Anterior cingulate cortex (tissue), 58 donors: ENCODE measurements at places on chromosomes 7 and 10.

DNA sequence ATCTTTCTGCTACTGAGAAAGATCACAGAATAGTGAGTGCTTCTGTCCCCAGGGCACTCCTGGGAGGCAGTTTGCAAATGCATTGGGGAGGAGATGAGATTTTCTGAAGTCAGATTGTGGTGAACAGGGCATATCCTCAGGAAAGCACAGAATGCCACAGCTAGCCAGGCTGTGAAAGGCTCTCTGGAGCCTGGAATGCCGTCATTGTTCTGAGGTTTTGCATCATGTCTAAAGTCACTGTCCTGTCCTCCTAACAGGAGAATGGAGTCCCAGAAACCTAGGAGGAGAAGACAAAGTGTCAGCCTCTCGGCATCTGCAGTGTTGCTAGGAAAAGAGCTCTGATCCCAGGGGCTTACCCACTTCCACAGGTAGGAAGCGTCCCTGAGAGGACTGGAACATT lies 69.2 kb upstream of the IGFBP3 start:
- DNase-seq = no peak

- no peak for DNase-seq
Measured at GRCh38 chr7:27925573-27926201, 185.7 kb downstream of the TAX1BP1 start.

DNA sequence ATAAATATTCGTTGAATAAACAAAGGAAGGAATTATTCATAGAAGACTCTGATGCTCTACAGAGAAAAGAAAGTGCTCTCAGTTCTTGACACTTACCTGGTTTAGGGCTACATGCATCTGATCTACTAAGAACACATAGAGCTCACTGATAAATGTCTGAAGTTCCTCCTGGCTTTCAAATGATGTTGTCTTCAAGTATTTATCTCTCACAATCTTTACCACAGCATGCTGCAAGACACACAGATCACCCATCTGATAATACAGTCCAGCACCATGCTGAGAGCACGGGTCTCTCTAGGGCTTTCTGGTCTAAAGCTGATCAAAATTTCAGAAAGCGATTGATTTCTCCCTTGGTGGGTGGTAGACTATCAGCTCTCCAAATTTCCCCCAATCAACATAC lies 44.5 kb upstream of the MRPS16 start:
- no peak for DNase-seq

DNA sequence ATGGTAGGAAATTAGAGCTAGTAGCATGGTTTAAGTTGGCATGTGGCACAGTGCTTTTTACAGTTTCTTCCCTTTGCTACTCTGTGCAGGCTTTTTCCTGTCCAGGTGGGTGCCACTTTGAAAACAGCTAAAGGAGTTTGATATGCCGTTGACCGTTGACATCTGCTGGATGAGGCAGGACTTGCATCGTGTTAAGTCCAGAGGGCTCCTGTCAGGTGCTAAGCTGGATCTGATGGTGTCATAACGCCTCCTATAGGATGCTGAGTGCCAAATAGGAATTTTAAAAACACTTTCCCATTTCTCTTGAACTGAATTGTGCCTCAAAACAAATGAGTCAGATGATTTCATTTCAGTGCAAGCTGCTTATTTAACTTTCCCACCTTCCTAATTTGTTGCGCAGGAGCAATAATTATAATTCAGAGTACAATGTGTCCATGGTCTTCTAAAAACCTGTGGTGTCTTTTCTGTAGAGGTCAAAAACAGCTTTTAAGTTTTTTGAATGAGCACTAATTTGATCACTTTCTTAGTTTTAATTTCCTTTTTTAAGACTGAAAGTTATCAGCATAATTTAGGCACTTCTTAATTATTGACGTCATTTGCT lies 178.3 kb downstream of the CDCA7L start:
- DNase-seq = no peak

DNA sequence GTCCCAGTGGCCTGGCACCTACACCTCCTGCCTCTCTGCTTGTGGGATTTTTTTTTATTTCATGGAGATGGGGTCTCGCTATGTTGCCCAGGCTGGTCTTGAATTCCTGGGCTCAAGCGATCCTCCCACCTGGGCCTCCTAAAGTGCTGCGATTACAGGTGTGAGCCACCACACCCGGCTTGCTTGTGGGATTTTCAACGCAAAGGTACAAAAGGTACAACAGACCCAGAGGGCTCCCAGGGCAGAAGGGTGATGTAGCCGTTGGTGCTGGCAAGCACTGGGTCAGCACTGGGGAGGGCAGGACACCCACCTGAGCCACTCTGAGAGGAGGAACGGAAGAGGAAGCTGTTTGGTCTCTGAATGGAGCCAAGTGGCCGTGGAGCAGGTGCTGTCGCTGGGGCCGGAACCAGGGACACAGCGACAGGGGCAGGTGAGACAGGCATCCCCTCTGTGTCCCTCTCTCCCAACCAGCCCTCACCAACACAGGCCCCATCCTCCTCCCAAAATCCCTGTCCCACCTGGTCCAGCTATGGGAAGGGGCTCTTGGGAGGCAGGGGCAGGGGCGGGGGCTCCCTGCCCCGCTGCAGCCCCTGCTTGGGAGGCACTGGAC lies 2.8 kb upstream of the SAP25 start:
- DNase-seq = no peak

GRCh38 chr7:34354899-34355298 lies 303.1 kb upstream of the NPSR1 start:
- no peak for DNase-seq

DNA sequence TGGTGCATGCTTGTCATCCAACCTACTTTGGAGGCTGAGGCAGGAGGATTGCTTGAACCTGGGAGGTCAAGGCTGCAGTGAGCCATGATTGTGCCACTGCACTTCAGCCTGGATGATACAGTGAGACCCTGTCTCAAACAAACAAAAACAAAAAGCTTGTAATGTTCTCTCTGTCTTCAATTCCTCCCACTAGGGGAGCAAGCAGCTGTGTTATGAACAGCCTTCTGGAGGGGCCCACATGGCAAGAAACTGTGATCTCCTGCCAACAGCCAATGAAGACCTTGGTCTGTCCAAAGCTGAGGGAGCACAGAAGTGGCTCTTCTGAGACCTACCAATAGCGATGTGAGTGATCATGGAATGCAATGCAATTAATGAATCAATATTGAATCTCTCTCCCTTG lies 229.2 kb downstream of the SEC23IP start:
- DNase-seq = no peak

DNA sequence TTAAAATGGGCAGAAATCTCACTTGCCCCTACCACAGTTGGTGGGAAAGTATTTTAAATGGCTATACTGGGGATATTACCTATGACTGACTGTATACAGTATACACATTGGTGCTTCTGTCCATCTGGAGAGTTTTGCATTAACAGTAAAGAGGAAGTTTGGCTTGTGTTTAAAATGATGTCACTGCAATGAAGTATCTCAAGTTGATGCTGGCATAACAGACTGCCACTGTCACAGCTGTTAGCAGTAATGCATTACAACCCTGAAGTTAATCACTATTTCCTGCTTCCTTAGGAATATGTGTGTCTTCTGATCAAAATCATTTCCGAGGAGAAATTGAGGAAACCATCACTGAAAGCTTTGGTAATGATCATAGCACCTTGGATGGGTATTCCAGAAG lies 1.9 kb downstream of the DKK1 start:
- DNase-seq = no peak

- DNase-seq = no peak
Measured at GRCh38 chr7:38781991-38782390, 127.0 kb downstream of the VPS41 start.

DNA sequence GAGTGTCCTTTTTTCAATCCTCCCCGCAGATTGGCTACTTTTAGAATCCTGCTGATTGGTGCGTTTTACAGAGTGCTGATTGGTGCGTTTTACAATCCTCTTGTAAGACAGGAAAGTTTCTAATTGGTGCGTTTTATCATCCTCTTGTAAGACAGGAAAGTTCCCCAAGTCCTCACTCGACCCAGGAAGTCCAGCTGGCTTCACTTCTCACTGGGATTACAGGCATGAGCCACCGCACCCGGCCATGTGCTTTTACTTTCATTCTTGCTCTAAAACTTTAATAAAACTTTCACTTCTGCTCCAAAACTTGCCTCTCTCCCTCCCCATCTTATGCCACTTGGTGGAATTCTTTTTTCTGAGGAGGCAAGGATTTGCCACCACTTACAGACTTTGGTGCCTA lies 17.0 kb upstream of the WAPL start:
- no peak for DNase-seq

DNA sequence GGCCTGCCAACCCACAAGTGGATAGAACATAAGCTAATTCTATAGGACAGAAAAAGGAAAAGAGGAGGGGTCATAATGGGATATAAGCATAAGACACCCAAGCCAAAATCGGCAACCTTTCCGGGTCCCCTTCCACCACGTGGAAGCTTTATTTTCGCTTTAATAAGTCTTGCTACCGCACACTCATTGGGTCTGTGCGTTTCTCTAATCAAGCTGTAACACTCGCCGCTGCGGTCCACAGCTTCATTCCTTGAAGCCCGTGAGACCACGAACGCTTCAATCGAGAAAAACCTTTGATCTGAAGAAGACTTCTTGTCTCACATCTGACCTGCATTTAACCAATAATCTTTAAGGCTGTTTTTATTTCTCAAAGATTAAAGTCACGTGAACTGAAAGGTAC lies 35.8 kb upstream of the HECW1 start:
- DNase-seq = no peak

DNA sequence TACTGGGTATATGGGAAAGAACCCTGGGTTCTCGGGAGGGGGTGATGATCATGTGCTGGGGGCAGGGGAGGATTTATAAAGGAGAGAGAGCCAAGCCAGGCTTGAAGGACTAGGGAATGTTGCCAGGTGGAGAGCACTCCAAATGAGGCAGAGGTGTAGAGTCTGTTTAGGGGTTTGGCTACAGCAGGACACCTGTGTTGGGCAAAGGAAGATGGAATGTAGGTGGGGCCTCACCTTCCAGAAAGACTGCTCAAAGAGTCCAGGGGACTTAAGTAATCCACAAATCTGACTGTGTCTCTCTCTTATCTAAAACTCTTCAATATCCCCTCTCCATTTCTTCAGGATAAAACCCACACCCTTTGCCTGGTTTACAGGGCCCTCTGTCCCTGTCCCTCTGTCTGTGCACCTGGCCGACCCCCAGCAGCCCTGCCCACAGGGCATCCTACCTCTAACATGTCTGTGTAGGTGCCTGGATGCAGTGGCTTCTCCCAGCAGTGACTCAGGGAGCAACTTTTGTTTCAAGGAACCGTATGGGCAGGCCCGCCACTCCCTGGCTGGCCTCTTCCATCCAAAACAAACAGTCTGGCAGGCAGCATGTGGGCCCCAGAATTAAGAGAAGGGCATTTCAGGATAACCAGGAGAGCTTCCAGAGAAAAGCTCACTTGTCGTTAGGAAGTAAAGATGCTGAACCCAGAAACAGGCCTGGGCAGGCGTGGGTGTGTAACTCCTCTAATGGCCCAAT lies 10.6 kb upstream of the PLEKHA1 start:
- no peak for DNase-seq

DNA sequence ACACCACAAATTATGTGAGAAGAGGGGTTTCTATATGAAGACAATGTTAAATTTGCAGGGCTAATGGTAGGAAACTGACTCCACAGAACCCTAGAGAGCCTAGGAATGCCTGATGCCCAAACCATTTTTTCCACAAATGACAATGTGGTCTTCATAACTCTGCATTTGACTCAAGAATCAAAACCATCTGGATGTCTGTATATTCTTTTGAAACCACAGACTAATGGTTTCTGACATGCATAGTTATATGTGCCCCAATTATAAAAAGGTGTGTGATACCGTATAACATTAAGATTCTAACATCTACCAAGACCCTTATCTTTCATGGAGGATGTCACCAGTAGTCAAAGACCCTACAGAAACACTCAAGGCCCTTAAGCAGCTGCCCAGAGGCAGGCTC lies 20.3 kb downstream of the SEC61G start:
- no peak for DNase-seq
